NCI-H1048 (cell line): ENCODE measurements at places on chromosomes 6 and 20.

DNA sequence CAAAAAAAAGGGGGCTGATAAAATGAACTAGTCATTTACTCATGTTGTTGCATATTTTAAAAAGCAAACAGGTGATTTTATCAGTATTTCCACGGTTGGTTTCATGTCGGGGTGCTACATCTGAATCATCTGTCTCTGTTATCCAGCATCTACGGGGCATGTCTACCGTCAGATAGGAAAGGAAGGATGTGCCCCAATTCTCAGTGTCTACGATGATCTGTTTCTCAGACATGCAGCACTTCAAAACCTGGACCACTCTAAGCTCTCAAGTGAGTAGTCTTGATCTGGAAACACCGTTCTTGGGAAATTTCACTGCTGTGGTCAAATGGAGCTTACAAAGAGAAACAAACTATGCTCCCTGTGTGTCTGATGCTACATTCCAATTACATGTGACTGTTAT is 240.3 kb upstream of the TAB2 start:
- no peak for DNase-seq

DNA sequence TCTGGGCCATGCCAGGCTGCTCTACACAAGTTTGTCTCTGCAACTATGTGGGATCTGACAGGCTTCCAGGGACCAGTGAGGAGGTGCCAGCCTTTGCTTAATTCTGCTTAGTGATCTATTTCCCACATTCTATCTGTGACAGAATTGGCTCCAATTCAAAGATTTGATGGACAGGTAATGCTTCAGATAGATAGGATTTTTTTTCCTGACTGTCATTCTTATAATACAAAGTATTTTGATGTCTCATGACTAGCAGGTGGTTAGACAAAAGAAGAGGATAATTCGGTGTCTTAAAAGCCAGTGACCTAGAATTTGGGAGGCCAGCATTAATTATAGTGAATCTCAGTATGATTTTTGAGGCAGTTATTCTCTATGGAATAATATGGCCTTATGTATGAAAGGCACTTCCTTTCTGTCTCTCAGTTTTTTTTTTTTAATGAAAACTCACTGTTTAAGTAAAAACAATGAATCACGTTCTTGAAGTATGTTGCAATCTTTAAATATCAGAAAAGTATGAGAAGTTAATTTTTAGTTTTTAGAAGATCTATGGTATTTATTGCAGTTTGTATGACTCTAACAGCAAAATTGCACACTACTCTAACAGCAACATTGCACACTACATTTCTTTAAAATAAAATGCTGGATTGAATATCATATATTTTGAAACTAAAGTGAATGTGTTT is 43.7 kb downstream of the TMEM200A start:
- DNase-seq: no peak

DNA sequence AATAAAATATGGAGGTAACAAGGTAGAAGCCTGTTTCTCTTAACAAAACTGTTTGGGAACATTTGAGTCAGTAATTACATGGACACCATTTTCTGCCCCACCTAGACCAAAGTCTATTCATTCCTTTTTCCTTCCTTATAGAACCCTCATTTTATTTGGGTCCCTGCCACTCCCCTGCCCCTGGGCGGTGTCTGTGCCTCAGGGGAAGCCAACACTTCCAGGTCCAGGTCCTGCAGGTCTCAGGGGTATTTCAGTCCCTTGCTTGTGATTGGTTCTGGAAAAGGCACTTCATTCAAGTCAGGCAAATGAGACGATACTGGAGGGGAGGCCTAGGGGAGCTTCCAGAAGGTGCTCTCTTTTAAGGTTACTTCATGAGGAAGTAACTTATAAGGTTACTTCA is 42.3 kb downstream of the SLC35D3 start:
- DNase-seq: no peak

GRCh38 chr6:142799639-142800038 is 145.3 kb downstream of the HIVEP2 start:
- no peak for DNase-seq
